NCI-H2227 treated with DMSO at 0.1 percent for 48 hours (cell line): ENCODE measurements at places on chromosomes 4 and X.

DNA sequence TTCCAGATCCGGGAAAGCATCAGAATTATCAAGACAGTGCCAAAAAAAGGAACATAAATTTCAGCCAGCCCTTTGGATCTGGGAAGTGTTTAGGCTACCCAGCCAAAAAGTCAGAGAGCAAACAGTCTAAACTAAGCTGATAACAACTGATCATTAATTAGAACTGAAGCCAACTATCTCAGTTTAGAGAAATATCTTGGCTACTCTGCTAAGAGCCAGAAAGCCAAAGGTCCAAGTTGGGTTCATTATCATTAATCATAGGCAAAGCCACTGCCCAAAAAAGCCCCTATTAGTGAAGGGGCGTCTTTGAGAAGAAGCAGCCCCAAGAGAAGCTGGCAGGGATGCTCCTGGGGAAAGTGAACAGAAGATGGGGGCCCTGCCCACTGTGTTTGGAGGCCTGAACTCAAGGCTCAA, 37.0 kb upstream of the SHISA3 start:
- no peak for DNase-seq

- no peak for DNase-seq
Measured at GRCh38 chr4:56139241-56139827, 190.6 kb downstream of the CEP135 start.

DNA sequence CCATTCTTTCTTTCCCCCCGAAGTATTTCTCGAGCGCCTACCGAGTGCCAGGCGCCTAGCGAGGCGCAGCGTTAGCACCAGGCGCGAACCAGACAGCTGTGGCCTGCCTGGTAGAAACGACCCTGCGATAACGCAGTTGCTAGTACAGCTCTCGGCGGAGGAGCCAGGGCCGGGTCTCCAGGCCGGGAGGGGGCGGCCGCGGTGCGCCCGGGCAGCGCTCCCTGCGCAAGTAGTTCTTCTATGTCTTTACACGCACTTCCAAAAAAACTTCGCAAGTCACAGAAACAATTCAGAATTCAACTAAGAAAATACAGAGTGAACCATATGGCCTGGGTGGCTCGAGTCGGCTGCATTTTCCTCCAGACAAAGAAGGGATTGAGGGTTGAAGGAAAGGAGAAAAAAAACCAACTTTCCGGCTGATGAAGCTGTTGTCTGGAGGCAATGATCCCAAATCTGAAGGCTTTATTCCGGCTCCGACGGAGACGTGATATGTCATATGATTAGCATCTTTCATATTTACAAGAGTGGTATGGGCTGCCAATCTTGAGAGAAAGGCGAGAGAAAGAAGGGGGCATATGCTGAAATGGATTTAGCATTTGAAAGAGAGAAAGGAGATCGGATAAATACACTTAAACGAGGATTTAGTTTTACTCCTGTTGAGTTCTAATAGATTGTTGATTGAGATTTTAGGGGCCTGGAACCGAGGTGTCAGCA, 7.2 kb upstream of the NEUROG2 start:
- no peak for DNase-seq

- DNase-seq: no peak
Measured at GRCh38 chr4:112775801-112776200, 138.9 kb downstream of the LARP7 start.

- DNase-seq: no peak
Measured at GRCh38 chr4:845233-845835, 19.4 kb upstream of the CPLX1 start.

GRCh38 chrX:100609591-100609990, 24.9 kb downstream of the TNMD start:
- DNase-seq: no peak

DNA sequence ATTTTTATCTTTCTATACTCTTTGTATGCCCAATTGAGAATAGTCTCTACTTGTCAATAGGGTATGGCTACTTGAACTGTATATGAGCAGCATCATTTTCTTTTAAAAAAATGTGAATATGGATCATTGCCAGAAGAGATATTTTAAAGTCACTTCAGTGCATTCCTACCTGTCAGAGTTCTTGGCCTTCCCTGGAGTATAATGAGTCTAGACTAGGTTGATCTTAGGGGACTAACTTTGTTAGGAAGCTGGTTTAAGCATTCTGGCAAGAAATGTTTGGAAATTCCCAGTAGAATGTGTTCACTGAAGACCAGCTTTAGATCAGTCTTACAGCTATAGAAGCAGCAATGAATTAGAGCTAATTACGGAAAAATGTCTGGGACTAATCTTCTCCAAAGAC, 178.2 kb downstream of the FAT4 start:
- DNase-seq: no peak

DNA sequence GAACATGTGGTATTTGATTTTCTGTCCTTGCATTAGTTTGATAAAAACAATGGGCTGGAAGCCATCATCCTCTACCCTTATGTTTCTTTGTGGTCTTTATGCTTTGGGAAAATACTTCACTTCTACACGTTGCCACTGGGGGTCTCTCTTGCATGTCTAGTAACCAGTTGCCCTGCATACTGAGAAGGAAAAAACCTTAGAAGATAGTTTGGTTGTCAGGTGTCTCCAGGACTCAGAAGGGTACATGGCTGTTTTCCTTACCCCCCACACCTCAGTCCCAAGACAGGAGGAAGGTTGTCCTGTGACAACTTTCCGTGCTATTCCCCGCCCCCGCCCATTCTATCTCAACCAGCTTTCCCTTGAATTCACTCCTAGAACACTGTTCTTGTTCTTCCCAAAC, 62.1 kb upstream of the LANCL3 start:
- peak; percentile 20 for DNase-seq

- DNase-seq: no peak
Measured at GRCh38 chrX:105636667-105637066, 185.7 kb upstream of the NRK start.

DNA sequence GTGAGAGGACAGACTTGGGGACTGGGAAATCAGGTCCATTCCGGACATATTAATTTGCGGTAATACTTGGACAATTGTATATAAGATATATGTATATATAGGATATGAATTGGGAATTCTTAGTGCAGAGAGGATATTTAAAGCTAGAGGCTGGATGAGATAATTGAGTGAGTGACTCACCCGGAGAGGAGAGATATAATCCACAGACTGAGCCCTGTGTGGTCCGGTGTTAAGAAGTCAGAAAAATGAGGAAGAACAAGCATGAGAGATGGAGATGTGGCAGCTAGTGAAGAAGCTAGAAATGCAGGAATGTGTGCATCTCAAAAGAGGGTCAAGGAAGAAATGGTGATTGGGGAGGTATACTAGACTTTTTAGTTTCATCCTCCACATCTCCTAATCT, 336.2 kb downstream of the SLC7A11 start:
- DNase-seq: no peak

- no peak for DNase-seq
Measured at GRCh38 chr4:47814618-47815295, 23.1 kb downstream of the CORIN start.

DNA sequence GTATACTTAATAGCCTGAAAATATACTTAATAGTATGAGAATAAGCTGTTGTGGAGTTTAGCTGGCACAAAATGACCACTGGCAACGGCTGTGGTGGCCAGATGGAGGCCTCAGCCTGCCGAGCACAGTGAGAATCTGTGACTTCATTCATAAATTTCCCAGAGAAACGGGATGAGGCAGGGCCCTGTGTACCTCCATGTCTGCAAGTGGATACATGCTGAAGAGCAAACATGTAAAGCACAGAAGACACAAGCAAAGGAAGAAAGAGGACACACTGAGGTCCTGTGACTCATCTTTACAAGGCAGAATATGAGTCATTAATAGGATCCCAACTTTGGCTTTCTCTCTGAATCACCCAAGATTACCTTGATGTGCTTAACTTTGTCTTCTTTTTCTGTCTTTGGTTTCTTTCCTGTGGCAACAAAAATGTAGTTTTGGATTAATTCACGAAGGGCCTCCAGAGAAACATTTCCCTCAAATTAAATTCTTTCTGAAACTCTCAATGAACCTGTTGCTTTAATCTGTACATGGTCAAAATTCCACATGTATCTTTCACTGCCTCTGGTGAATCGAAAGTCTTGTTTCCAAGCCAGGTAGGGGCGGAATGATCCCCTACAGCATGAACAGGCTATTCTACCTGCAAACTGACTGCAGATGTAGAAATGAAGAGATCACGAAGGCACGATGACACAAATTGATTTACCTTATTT, 56.4 kb downstream of the IRF2 start:
- DNase-seq: no peak

GRCh38 chr4:137526681-137527080, 5.6 kb downstream of the PCDH18 start:
- DNase-seq: no peak

- no peak for DNase-seq
Measured at GRCh38 chrX:7085879-7086278, 61.6 kb upstream of the STS start.

GRCh38 chrX:107687445-107687844, 59.1 kb downstream of the PRPS1 start:
- DNase-seq: no peak

DNA sequence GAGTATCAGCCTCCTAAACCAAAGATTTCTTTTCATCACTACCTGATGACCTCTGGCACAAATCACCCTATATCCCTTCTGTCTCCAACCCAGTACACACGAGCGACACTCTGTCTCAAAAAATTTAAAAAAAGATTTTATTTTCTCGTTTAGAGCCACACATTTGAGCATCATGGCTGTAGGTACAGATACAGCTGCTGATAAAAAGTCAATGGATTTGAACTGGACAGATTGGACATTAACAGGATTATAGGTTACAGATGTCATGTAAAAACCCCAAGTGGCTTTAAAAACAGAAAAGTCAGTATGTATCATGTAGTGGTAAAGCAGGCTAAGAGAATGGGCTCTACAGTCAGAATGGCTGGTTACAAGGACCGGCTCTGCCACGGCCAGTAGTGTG, 171.1 kb downstream of the SCFD2 start:
- DNase-seq: no peak

DNA sequence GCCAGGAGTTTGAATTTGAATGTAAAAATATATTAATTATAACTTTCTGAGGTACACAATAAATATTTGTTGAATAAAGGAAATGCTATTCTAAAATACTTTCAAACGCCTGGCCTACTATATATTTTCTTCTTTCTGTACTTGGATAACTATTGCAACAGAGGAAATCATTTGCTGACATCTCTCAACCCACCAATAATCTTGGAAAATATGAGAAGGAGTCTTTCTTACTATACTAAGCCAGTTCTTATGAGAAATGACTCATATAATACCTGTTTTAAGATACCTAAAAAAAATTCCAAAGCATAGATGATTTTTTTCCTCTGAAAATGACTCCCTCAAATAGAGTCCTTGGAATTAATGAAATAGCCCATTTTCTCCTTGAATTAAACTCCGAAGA, 64.1 kb downstream of the CAMK2D start:
- no peak for DNase-seq

GRCh38 chr4:147481577-147482109, 746 bp downstream of the EDNRA start:
- no peak for DNase-seq

- no peak for DNase-seq
Measured at GRCh38 chr4:95694411-95694810, 145.5 kb upstream of the PDHA2 start.

- DNase-seq: no peak
Measured at GRCh38 chr4:102525097-102525496, 23.9 kb downstream of the NFKB1 start.

DNA sequence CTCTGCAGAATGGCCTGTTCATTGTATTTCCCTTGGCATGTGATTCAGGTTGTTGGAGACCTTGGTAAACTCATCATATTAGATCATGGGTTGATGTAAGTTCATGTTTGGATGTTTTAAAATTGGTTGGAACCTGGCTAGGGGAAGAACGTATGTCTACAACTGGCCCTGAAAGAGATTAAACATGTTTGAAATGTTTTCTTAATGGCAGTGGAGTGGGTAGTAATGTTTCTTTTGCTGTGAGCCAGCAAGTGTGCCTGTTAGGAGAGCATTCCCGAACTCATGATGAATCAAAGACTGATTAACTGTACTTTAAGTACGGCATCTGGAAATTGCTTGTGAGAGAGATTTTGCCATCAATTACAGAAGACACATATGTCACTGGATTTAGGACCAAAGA, 44.5 kb upstream of the SLC4A4 start:
- DNase-seq: no peak

DNA sequence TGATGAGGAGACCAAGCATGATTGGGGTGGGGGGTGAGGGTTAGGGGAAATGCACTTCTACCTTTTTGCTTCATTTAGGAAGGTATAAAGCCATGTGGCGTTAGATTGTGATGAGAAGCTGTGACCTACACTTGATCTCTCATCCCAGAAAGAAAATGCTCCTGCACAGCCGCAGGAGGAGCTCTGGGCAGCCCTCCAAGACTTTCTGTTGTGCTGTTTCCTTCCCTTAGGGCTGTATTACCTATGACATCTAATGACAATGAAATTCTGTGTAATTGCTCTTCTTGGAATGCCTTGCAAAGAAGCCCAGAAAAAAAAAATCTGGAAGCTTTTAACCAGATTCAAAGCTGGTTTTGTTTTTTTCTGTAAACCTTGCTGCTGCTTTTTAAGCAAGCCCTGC, 13.4 kb downstream of the PRPS2 start:
- no peak for DNase-seq

GRCh38 chr4:4247696-4248028, 361 bp downstream of the TMEM128 start:
- DNase-seq: no peak

DNA sequence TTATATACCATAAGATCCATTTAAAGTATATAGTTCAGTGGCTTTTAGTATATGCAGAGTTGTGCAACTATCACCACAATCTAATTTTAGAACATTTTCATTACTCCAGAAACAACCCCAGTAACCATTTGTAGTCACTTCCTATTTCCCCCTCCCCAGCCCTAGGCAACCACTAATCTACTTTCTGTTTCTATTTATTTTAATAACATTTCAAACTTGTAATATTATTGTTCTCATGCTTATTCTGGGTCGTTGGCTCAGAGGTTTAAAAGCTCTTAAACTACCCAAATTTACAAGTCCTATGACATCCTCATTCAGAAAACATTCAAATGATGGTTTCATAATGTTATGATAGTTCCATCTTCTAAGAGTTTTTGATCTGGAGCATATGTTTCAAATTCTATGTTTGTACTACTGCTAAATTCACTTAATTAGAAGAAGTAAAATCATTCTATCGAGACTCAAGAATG, 18.4 kb downstream of the XIAP start:
- no peak for DNase-seq

DNA sequence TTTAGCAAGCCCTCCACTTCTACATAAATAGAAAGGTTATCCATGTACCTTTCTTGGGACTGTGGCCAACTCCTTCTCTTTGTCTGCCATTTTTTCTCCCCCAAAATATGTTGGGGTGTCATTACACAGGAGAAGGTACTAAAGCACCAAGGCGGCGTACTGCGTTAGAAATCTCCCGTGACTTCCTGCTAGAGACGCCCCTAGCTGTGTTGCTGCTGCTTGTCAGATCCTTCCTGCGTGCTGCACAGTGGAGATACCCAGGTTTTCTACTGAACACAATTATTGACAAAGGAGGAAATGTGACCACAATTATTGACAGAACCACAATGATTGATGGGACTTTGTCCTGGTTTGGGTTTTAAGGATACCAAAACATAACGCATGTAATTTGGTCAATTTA, 97.7 kb downstream of the EFHC2 start:
- DNase-seq: no peak
